ENCODE measurements at places on chromosomes 5 and 9.
A peak's percentile ranks its signal among the peaks of the same experiment; 100 is the strongest.

DNA sequence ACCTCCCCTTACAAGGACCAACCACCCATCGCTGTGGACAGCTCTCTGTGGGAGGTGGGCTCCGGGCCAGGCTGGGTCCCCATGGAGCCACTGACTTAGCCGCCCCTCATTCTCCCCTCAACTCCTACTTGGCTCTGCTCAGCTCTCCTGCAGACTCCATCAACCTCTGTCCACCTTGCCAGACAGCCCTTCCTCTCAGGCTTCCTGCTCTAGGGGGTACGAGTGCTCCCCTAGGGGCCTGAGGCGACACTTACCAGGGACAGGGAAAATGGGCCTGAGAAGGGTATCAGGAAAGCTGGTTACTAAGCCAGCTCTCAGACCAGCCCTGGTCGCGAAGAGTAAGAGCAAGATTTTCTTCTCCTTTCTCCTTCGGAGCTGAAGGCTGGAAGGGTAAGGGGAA is 43.9 kb downstream of the SHB start:
- no peak for DNase-seq

DNA sequence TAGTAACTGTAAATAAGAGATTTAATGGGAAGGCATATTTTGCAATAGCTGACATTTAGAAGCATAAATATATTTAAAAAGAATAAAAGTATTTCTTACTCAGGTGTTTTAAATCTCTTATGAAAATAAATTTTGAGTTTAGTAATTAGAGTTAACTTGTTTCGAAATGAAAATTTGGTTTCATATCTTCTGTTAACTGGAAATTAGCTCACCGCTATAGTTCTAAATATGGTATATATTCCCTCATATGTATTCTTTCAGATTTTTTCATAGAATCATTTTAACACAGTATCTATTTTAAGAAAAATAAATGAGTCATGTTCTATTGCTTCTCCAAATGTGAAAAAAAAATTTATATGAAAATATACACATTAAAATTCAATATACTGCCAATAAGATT is 434.1 kb downstream of the DTWD2 start:
- no peak for DNase-seq

- no peak for DNase-seq
Observed at GRCh38 chr9:6779417-6780241, 21.9 kb downstream of the KDM4C start.

DNA sequence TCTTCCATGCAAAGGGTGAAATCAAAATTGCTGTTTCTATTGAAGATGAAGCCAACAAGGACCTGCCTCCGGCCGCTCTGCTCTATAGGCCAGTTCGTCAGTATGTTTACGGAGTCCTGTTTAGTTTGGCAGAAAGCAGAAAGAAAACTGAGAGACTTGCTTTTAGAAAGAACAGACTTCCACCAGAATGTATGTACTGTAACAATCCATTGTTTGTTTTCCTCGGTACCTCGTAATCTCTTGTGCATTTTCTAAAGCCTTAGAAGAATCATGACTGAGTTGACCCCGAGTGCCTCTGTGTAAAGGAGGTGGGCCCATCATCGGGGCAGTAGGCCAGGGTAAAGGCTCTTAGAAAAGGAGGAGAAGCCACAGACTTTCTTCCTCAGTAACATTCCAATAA is 44.2 kb upstream of the PHF2 start:
- no peak for DNase-seq

DNA sequence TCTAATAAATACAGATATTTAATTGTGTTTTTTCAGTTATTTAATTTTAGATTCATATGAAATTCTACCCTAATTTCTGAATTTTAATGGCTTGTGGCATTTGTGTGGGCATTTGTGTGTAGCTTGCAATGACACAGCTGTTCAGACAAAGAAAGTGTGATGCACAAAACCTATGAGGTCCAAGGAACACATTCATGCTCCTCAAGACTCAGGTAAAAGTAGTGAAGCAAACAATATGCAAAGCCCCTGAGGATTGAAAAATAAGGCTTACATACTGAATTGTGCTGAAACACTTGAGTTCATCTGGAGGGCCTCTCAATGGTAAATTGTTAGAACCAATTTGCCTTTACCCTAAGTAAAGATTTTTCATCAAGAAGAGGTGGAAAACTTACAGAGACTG is 28.1 kb downstream of the IL7R start:
- DNase-seq = no peak

DNA sequence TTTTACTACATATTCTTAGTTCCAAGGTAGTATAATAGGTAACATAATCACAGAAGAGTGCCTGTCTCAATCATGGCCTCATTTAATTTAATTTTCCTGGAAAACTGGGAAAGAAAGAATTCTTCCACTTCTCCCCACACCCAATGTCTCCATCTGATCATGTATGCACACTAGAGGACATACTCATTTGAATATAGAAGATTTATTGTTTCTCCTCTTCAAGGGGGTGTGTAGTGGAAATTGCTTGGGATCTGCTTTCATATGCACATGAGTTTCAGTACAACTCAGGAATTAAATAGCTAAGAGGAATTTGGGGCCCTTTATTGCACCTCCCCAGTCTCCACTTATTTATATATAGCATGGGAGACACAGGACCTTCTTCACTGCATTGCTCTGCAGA is 285.1 kb downstream of the SH3GL2 start:
- DNase-seq = no peak

GRCh38 chr5:107670932-107671741 is at the start of gene EFNA5:
EFNA5 (minus strand) TSS chr5:107670937.
- DNase-seq = peak; percentile 70

- no peak for DNase-seq
Observed at GRCh38 chr9:87671478-87671877, 54.4 kb upstream of the CTSL start.

GRCh38 chr9:97447001-97447400 is 35.1 kb downstream of the TDRD7 start:
- no peak for DNase-seq

GRCh38 chr9:115733318-115734110 is 420.1 kb upstream of the PAPPA start:
- peak; percentile 3 for DNase-seq

DNA sequence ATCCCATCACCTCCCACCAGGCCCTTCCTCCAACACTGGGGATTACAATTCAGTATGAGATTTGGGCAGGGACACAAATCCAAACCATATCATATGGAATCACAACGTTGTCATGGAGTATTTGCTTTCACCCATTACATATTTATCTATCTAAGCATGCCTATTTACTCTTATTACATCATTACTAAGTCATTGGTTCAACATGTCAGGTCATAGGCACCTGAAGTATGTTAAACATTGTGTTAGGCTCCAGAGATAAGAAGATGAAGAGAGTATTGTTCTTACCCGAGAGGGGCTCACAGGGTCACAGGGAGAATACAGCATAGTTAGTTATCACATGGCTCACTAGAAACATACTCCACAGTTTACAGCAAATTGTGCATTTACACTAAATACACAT is 150.5 kb downstream of the TMEM161B start:
- no peak for DNase-seq

DNA sequence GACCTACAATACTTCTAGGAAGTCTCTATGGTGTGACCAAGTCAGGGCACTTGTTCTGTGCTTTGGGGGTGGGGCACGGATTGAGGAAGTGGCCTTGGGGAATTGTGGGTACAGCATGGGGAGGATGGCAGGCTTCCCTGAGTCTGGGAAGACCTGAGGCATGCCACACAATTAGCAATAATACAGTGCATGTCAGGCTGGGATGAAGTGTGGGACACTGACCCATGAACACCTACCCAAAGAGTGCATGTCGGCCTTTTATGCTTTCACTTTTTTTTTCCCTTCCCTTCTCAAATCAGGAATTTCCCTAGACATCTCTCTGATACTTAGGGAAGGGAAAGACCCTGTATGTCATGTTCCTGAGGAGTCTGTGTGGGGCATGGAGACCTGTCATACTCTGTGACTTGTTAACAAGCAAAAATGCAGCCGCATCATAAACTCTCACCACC is 146.4 kb downstream of the PALM2AKAP2 start:
- DNase-seq = no peak

DNA sequence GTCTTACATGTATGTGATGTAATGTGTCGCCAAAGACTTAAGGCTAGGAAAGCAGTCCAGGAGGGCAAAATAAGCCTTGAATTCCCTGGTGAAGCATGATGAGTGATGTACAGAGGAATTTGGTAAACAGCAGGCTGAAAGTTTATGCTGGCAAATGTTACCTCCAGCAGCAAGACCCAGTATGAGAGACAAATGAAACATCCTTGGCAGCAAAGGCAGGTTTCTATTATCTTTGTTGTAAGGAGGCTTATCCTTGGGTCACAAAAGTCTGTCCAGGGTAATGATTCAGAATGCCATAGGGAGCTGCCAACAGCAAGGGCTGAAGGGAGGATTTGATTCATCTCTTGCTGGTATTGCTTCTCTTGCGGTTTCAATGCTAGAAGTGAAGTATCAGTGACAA is 75.9 kb upstream of the HTR4 start:
- DNase-seq = no peak

GRCh38 chr9:135615666-135616618 is 23.4 kb downstream of the GLT6D1 start:
- DNase-seq = no peak

DNA sequence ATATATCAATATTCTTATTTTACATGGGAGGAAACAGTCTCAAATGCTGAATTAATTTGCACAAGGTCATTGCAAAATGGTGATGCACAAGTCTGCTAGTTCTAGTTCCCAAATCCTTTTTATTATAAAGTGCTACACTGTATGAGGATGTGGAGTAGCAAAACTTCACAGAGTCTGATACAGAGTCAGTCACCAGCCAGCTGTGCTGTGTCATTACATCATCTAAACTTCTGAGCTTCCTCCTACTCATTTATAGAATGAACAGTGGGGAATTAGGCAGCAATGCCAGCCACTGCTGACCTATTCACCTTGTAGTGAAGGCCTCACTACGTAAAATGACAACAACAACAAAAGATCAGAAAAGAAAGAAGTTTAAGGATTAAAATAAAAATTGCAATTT is 357.8 kb downstream of the TMEM167A start:
- peak; percentile 76 for DNase-seq

- DNase-seq = no peak
Observed at GRCh38 chr9:114143234-114143633, 12.1 kb upstream of the COL27A1 start.

- DNase-seq = no peak
Observed at GRCh38 chr5:76849419-76850291, at the start of gene S100Z. S100Z (plus strand) TSS chr5:76850014; CDS start chr5:76875360, 25,346 bp downstream.

GRCh38 chr5:142618130-142618523 is 67.8 kb downstream of the FGF1 start:
- no peak for DNase-seq

DNA sequence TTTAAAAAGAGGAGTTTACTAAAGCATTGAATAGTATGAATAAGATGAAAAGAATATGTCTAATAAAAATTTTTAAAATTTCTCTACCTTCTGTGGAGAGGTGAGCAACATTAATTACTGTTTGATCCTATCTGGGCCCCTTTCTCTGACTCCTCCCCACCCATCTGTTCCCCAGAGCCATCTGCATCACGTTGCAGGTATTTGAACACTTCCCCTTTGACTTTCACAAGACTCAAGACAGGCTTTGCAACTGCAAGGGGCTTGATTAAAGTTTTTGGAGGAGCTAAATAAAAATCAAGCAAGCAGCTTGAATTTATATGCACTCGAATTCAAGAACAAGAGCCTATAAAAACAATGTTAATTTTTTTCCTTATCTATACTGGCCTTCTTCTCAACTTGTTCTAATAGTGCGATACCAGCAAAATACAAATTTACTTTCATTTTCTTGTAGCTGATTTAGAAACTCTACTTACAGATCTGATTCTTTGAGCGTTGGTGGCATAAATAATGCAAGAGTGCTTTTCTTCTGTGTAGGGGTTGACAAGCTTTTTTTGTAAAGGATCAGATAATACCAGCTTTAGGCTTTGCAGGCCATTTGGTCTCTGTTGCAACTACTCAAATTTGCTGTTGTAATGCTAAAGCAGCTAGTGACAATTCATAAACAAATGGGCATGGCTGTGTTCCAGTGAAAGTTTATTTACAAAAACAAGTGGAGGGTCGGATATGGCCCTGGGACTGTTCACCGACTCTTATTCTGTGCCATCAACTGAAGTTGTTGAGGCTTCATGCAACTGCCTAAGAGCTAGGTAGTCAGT is 21.2 kb downstream of the TXNDC8 start:
- DNase-seq = no peak

GRCh38 chr5:34688015-34688810 is 32.1 kb downstream of the RAI14 start:
- DNase-seq = no peak

DNA sequence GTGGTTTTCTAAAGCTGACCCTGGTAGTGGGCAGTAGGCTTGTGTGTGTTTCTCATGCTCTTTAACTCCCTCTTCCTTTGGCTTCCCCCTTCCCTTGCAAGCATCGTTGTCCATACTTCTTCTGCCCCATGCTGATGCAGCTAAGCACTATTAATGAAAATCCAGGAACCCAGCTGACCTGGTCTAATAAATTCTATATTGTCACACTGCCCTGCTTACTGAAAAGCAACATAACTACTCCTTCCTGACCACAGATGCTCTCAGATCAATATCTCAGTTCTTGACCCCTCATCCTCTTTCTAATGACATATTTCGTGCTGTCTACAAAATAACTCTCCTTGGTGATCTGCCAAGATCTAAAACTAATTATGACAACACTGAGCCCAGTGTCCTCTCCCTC is 405.5 kb downstream of the EFNA5 start:
- no peak for DNase-seq

DNA sequence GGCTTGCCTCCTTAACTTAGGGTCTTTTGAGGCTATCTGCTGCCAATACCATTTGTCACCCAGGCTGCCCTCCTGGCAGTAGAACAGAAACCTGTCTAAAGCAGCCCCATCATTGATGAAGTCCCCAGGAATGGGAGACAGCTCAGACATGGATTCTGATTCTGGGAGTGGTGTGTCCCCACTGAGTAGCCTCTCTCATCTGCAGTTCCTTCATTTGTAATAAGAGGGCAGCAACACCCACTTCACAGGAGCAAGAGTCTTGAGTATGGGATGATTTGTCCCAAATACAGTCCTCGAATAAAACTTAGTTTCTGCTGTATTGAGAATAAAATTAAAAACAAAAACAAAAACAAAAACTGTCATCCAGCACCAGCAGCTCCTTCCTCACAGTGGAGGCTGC is 167.6 kb downstream of the ASTN2 start:
- no peak for DNase-seq

DNA sequence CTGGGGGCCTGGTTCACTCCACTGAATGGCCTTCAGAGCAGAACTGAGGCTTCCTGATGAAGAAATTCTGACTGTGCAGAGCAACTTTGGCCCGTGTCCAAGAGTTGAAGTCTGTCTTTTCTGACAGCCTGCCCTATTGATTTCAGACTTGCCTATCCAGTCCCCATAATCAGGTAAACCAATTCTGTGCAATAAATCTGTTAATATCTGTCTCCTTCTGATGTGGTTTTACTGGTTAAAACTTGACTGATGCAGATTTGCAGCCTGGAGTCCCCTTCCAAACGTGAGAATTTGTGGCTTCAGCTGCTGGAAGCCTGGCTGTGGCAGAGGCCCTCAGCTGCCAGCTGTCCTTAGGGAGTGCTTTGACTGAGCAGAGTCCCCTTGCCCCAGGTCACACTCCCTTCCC is 283.9 kb upstream of the ANKRD55 start:
- DNase-seq = peak; percentile 42

- DNase-seq = no peak
Observed at GRCh38 chr9:18250053-18250452, 223.9 kb upstream of the ADAMTSL1 start.
